ENCODE measurements at places on chromosomes 5 and 9.
A peak's percentile ranks its signal among the peaks of the same experiment; 100 is the strongest.

DNA sequence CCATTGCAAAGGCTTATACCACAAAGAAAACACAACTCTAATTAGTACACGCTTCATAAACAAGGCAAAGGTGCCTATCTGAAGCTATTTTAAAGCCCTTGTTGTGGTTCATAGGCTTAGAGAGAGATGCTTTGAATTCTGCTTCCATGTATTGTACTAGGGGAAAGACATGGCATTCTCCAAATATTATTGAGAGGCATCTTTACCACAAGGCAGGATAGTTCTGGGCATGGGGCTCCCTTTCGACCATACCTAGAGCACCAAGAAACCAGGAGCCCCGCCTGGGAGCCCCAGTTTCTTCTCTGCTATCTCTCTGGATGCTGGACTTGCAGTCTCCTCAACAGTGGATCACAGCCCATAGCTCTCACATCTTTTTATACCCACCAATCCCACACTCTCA lies 93.7 kb downstream of the NFIB start:
- no peak for DNase-seq

DNA sequence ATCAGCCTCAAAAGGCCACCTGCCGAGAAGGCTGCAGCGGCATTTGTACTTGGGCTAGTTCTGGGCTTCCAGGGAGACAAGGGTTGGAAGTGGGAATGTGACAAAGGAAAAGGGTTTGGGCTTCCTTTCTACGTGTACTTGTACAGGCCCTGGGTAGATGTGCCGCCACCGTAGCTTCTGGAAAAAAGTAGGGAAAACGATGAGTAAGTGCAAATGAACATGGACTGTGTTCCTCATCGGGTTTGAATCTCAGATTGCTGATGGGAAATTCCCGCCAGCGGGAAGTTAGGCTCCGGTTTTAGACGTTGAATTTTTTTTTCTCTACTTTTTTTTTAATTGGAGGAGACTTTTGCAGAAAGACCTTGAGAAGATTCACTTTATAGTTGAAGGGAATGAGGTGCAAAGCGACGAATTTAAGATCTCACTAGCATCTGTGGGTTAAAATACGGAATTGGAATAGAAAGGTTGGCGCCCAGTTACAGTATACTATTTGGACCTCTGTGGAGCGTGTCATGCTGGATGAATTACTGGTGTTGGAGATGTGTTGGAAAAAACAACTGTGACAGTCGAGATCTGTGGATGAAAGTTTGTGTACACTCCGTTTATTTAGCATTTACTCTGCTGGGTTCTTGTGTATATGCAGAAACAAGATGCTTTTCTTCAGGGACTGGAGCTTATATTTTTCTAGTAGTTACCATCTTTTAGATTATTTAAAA lies 1.2 kb downstream of the G3BP1 start:
- DNase-seq, result no peak

DNA sequence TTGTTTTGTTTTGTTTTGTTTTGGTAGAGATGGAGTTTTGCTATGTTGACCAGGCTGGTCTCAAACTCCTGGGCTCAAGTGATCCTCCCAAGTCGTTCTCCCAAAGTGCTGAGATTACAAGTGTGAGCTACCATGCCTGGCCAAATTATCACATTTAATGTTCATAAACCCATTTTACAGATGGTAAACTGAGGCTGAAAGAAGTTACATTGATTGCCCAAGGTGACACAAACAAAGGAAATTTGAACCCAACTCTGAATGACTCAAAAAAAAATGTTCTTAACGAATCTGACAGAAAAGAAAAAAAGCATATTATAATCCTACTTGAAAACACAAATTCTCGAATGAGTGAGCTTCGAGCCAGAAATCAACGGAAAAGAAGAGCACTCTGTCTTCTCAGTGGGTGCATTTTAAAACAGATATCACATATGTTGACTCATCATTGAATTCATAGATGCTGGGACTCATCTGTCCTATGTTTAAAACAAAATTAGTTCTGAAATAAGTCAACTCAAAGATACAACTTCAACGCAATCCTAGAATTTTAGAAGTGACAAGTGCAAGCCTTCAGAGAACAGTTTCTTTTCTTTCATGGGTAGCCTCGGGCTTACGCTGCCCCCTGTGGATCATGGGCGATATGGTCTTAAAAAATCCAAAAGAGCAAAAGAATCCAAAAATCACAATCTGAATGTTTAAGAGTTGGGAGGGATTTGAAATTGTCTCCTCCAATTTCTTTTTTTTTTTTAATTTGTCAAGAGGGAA lies 28.4 kb downstream of the TIMD4 start:
- DNase-seq, result no peak

DNA sequence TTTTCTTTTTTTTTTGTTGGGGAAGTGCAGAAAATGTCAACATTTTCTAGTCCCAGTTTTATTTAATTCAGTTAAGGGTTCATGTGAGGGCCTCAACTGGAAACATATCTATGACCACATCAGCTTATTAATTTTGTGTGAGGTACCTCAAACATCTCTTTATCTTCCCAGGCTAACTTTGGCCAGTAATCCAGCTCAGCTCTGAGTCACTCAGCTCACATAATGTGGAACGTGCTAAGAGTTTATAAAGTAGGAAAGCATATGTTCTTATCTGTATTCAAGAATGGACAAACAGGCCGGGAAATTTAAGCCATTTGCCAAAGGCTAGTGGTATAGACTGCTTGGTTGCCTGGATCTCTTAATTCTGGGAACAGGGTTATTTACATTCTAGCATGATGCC lies 118.4 kb downstream of the INSYN2B start:
- no peak for DNase-seq

DNA sequence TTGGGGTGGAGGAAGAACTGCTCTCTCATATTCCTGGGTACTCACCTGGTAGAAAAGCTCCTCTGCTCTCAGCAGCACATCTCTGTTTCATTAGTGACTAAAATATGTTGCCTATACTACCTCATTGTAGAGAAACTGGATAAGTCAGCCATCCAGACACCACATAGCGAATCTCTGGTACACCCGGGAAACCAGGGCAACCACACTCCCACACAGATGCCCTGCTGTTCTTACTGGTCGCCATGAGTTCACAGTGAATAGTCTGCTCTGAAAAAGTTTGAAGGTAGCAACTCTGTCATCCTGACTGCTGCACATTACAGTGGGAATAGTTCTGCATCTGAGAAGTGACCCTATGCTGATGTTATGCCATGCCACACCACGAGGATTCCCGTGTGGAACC lies 135.0 kb downstream of the ENTREP1 start:
- no peak for DNase-seq

GRCh38 chr5:404666-405241 lies 38.2 kb upstream of the EXOC3 start:
- DNase-seq, result no peak

DNA sequence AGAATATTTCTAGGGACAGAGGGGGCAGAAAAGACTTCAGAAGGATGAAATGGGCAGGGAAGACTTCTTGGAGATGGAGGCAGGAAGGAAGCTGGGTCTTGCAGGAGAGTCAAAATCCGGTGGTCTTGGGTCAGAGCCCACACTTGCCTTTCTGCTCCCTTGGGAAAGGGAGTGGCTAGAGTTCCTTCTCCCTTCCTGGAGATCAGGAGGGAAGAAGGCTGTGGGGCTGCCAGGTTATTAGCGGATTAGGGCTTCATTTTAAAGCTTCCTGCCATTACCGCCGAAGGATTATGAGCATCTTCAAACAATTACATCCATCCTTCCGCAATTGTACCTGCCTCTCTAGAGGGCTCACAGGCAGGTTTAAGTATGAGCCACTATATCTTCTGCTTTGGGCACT lies 19.2 kb upstream of the SYNPO start:
- DNase-seq, result no peak

DNA sequence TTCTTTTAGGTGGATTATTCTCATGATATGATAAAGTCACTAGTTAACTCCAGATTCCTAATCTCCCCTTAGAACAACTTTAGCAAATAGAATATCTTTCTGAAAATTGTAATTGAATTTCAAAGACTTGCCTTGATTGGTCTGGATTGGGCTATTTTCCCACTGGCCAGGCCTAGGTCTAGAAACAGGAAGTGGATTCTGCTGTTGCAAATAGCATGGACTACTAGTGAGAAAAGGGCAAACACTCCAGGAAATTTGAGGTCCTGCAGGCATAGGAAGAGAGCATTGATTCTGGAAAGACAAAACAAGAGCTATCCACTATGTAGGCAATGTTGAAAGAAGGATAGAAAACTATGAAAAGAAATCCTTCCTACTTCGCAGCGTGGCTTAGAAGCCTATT lies 113.4 kb downstream of the KCTD16 start:
- no peak for DNase-seq

- DNase-seq, result no peak
Observed at GRCh38 chr5:179768326-179769085, 25.3 kb upstream of the LTC4S start.

DNA sequence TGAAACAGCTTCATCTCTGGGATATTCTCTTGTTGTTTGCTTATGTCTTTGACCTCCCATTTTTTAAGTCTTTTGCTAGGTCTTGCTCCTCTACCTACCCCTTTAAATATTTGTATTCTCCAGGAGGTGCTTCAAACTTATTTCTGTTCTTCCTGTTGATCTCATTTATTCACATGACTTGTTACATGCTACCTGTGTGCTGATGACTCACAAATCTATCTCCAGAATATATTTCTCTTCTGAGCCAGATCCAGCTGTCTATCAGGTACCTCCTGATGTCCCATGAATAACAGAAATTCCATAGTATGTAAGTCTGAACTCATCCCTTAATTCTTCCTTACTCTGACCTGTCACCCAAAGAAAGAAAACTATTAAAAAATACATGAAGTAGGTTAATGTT lies 11.0 kb downstream of the NIPBL start:
- no peak for DNase-seq

- DNase-seq, result no peak
Observed at GRCh38 chr5:150266871-150267291, 22.7 kb downstream of the CAMK2A start.

GRCh38 chr5:72488756-72489155 lies 18.5 kb downstream of the ZNF366 start:
- DNase-seq, result no peak

DNA sequence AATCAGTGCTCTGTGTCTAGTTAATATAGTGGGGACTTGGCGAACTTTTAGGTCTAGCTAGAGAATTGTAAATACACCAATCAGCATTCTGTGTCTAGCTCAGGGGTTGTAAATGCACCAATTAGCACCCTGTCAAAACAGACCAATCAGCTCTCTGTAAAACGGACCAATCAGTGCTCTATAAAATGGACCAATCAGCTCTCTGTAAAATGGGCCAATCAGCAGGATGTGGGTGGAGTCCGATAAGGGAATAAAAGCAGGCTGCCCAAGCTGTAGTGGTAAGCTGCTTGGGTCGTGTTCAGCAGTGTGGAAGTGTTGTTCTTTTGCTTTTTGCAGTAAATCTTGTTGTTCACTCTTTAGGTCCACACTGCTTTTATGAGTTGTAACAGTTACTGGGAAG lies 3.6 kb upstream of the OTULINL start:
- no peak for DNase-seq

- DNase-seq, result peak; percentile 0
Observed at GRCh38 chr5:55650386-55650785, 61.7 kb downstream of the SLC38A9 start.

DNA sequence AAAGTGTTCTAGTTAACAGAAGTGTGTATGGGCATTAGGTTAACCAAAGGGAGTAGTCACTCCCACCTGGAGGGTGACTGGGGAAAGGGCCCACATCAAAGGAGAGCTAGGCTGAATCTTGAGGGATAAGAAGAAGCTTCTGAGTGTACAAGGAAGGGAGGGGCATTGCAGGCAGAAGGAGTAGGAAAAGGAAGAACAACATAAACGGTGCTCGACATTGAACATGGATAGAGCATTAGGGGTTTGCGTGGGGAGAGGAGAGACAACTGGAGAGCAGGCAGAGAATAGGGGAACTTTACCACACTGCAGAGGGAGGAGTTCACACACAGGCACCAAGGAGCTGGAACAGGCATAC lies 5.3 kb upstream of the GLRX start:
- DNase-seq, result no peak

DNA sequence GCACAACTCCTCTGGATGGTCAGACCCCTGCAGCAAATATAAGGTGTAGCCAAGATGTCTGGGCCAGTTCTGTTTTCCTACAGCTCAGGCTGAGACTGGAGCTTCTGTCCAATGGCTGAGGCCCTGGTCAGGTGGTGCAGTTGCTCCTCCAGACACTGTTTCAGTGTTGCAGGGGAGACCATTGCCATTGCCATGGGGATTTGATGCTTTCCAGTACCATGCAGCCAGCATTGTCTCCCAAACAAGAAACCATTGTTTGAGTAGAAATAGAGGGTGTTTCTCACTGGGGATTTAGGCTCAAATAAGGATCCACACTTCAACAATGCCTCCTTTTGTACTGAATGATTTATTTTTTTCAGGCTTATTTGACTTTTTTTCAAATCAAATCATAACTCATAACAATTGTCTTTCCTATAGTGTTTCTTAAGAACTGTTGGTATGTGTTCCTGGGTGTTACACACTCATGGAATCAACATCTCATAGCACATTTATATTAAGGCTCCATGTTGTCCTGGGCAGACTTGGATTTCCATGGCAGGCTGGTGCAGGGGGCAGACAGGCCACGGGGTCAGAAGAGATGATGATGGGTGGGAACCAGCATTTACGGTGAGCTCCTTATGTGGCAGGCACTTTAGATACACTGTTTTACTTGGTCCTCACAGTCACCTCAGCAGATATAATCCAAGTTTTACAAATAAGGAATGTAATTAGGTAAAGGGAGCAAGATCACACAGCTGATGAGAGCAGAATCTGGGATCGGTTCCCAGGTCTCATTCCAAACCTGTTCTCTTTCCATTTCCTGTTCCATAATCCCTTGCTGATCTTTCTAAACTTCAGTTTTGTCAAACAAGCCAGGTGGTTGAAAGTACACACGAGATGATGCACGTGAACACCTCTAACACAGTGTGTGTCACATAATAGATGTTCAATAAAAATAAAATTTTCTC lies 95.9 kb upstream of the GNAQ start:
- DNase-seq, result no peak

DNA sequence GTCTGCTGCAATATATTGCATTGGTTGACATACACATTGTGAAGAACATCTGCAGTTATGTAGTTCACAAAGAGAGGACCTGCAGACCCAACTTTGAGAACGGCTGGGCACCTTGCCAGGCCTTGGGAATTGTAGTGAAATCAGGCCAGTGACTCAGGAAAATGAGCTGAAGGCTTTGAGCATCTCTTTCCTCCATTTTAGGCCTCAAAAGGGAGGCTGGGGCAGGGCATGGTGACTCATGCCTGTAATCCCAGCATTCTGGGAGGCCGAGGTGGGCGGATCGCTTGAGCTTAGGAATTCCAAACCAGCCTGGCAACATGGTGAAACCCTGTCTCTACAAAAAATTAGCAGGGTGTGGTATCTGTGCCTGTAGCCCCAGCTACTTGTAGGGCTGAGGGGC lies 1.4 kb upstream of the IPPK start:
- DNase-seq, result no peak

- DNase-seq, result no peak
Observed at GRCh38 chr5:56459394-56460194, 226.5 kb upstream of the ANKRD55 start.

- DNase-seq, result no peak
Observed at GRCh38 chr9:70079417-70080037, 35.9 kb downstream of the MAMDC2 start.
